KG1 (cell line): ENCODE measurements at places on chromosomes 6 and 20.

DNA sequence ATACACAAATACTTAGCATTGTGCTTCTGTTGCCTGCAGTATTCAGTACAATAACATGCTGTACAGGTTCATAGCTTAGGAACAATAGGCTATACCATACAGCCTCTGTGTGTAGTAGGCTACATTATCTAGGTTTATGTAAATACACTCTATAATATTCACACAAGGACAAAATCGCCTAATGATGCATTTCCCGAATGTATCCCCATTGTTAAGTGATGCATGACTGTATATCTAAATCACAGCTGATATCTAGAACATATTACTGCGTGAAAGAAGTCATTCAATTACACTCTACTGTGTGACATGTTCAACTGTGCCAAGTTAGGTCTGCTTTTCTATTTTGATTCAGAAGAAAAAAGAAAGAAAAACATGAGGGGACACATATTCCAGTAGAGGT lies 633.5 kb downstream of the RFPL4B start:
- no peak for DNase-seq

DNA sequence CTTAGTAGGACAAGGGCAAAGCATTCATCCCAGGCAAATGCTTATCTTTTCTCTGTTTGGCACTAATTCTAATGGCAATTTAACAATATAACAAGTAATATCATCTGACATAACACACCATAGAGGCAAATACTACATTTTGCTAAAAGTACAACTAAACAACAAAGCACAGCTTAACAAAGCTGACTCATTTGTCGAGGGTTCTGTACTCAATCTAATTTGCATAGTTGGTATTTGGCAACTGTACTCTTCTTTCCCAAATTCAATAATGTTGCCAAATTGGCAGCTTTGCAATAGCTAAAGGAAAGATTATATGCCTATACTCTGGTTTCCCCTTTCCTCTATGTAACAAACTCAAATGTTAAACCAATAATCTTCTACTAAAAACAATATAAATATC lies 461.0 kb downstream of the PKHD1 start:
- DNase-seq, result no peak

GRCh38 chr20:18796282-18796833 lies 17.2 kb upstream of the SCP2D1 start:
- DNase-seq, result no peak

DNA sequence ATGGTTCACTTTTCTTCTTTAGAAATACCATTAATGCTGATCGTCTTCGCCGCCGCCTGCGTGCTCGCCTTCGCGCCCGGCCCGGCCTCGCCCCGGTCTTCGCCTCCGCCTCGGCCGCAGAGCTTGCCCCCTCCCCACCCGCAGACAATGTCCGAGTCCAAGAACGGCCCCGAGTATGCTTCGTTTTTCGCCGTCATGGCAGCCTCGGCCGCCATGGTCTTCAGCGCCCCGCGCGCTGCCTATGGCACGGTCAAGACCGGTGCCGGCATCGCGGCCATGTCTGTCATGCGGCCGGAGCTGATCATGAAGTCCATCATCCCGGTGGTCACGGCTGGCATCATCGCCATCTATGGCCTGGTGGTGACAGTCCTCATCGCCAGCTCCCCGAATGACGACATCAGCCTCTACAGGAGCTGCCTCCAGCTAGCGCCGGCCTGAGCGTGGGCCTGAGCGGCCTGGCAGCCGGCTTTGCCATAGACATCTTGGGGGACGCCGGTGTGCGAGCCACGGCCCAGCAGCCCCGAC lies 4.8 kb upstream of the PRPH2 start:
- DNase-seq, result no peak

DNA sequence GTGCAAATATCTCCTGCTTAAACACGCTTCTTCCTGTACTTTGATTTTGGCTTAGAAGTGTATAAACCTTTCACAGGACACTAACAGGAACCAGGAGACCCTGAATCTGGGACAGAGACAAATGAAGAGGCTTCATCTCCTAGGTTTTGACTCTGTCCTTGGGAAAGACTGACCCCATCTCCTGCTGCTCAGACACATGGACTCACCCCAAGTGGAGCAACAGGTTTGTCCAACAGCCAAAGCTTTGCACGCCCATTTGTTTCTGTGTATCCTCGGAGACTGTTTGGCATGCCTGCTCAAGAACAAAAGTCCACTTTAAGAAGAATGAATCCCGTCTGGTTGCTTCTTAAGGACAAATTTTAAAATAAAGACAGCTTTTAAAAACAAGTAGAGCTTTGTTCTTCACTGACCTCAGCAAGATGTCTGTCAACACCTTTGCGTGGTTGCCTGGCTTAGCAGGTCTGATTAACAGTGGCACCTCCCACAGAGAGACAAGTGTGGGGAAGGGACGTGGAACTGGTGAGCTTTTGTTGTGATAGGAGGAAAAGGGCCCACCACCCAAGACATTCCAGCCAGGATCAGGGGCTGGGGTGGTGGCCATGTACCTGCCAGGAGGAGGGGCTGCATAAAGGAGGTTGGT lies 202.6 kb downstream of the SOD2 start:
- DNase-seq, result no peak

DNA sequence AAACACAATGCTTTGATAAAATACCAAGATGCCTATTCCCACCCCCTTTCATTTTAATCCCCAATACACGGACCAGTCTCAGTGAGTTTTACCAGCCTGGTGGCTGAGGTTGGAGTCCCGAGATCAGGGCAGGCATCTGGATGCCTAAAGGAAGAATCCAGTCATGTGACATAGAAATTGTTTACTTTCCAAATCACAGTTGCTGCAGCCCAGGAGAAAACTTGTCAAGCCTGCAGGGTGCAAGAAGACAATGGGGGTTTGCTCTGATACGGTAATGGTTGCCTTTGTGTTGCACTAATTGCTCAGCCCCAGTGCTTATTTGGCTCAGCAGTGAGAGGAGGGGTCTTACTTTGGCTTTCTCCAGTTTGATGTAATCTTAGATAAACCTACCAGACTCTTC lies 308.5 kb upstream of the POU3F2 start:
- DNase-seq, result no peak
